NCI-H2171 treated with DMSO at 0.1 percent for 48 hours (cell line): ENCODE measurements at places on chromosomes 2 and 18.

DNA sequence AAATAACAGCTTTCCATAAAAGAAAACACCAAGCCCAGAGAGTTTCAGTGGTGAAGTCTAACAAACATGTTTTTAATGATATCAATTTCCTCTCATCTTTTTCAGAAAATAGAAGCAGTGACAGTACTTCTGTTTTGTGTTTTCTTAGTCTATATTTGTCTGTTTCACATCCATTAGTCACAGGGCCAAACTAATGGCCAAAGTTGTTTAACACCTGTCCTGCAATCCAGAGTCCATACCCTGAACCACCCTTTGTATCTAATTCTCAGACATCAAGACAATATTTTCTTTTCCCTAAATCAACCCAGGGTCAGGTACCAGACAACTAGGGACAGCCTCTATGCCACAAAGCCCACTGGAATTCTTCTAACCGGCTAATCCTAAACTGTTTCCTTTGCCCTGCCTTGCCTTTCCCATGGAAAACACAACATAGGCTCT, 25.9 kb downstream of the TMSB10 start:
- DNase-seq, result no peak

DNA sequence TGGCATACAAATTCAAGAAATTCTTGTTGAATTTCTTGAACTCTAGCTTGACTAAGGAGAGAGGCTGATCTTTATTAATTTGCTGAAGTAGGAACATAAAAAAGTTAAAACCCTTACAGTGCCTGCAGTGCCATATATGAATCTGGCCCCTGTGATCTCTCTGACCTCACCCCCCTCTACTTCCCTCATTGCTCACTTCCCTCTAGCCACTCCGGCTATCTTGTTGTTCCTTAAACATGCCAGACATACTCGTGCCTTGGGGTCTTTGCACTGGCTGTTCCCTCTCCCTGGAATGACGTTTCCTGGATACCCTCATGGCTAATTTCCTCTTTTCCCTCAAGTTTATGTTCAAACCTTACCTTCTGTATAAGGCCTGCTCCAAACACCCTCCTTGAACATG, 246.3 kb upstream of the SIX2 start:
- no peak for DNase-seq

GRCh38 chr2:230903231-230904150, 21.6 kb downstream of the GPR55 start:
- no peak for DNase-seq

DNA sequence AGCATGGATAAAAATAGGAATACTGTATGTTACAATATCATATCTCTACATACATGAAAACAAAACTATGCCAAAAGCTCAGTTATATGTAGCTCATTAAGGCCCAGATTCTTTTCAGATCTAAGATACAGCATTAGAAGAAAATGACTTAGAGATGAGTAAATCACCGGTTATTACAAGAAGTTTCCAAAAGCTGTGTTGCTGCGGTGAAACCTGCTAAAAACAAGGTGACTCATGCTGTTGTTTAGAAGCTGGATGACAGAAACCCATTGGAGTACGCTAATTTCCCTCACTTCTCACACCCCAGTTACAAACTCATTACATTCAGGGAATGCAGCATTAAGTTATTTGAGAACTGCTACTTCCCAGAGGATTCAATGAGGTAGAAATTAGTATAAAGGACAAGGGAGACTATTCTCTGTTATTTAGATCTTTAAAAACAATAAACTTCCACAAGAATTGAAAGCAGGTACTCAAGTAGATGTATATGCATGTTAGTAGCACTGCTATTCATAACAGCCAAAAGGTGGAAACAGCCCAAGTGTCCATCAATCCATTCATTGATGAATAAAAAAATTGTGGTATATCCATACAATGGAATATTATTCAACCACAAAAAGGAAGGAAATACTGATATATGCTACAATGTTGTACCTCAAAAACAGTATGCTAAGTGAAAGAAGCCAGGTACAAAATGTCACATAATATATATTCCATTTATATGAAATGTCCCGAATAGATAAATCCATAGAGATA, 32.6 kb downstream of the RBKS start:
- no peak for DNase-seq

DNA sequence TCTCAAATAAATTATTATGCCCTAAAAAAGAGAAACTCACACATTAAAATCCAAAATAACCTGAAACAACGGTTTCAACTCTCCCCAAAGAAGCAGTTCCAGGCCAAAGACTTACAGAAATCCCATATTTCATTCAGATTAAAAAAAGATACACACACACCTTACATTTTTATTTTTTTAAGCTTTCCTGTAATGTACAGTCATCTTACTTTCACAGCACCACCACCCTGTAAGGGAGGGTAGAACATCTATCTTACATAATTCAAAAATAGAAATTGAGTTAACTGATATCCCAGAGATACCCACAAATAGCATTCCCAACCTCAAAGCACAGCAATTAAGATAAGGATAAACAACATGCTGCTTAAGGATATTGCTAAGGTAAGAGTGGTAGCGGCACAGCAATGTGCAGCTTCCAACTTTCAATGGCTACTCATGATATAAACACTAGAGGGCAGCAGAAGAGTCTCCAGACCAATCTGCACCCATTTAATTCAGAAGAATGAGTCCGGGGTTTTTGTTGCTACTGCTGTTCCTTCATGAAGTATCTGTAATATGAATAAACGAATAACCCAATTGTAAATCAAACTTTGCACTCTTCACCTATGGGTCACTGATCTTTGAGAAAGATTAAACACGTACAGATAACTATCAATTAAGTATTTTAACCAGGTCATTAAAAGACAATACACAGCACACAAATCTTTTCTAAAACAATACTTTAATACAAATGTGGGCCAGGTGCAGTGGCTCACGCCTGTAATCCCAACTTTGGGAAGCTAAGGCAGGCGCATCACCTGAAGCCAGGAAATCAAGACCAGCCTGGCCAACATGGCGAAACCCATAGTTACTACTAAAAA, 11.3 kb downstream of the GFPT1 start:
- DNase-seq, result no peak
